ENCODE measurements at places on chromosomes 5 and 9.

- DNase-seq = no peak
Observed at GRCh38 chr5:132750471-132751230, 3.4 kb downstream of the CCNI2 start.

GRCh38 chr5:173581408-173582215, 34.8 kb downstream of the BOD1 start:
- peak; percentile 9 for DNase-seq

- DNase-seq = no peak
Observed at GRCh38 chr5:180304431-180305375, 12.8 kb upstream of the MAPK9 start.

DNA sequence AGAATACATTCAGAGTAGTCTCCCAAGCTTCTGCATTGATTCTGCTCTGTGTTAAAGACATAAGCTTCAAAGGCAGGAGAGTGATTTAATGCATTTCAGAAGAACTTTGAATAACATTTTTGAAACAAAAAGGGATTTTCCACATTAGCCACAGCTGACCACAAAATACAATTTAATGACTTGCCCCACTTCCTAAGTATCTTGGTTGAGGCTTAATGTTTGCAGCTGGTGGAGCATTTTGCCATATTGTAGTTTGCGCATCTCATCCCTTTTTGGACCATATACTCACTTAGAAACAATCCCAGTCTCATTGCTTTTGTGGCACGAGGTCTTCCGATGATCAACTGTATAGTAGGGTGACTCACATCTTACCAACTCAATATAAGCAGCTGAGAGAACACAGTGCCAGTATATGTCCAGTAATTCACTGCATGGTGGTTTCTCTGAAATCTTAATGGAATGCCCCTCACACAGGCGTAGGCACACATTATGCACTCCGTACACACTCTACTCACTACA, 455.8 kb upstream of the PTGER4 start:
- no peak for DNase-seq

- DNase-seq = no peak
Observed at GRCh38 chr9:133516256-133516960, 8.4 kb downstream of the MYMK start.

DNA sequence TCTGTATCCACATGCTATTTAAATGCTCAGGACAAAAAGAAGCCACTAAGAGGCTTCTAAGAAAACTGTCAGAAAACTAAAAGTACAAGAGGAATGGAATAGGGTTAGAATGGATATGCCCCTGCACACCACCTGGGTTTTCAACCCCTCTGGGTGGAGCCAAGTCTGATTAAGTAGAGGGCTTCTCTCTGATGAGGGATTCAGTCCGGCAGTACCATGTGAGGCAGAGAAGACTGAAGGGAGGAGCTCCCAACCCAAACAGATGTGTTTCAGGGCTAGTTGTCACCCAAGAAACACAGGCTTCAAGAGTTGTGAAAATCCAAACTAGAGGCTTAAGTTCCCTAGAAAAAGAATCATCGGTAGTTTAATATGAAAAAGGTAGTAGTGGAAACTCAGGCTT, 12.5 kb downstream of the NREP start:
- no peak for DNase-seq

DNA sequence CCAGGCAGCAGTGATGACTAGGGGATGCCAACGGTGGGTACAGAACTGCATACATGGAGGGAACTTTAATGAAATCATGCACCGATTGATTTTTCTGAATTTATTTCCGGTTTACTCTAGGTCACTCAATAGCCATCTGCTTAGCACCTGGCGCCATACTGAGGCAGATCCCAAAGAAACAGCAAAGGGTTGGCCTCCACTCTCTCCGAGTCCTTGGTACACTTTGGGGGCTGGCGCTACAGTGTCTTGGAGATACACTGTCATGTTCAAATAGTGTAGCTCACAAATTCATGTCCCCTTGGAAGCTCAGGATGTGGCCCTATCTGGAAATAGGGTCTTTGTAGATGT, 116.3 kb downstream of the BOD1 start:
- no peak for DNase-seq

GRCh38 chr5:138601444-138601843, 26.2 kb upstream of the HSPA9 start:
- DNase-seq = no peak

- no peak for DNase-seq
Observed at GRCh38 chr5:108588323-108588722, 159.4 kb upstream of the FER start.

GRCh38 chr5:92514896-92515295, 1066.1 kb downstream of the NR2F1-AS1 start:
- DNase-seq = no peak

GRCh38 chr9:37617161-37617560, 24.8 kb upstream of the TOMM5 start:
- no peak for DNase-seq

DNA sequence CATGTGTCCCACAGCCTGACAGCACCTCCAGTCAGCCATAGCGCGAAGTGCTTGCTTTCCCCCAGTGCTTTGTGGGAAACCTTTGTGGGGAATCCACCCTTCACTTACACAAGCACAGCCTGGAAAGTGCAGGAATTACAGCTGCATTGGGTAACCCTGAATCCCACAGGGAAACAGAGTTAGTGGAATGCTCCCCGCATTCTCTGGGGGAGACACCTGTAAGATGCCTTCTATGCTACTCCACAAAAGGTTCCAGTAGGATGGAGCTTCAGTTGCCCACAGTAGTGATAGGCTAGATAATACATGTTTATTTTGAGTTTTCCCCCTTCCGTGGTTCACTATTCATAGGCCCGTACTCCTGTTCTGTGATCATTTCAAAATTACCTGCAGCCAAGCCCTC, 60.3 kb downstream of the TLE4 start:
- no peak for DNase-seq

- DNase-seq = peak; percentile 72
Observed at GRCh38 chr5:132238169-132238744, 10.6 kb upstream of the P4HA2 start.

GRCh38 chr5:171525085-171525484, 105.6 kb downstream of the FGF18 start:
- DNase-seq = no peak

DNA sequence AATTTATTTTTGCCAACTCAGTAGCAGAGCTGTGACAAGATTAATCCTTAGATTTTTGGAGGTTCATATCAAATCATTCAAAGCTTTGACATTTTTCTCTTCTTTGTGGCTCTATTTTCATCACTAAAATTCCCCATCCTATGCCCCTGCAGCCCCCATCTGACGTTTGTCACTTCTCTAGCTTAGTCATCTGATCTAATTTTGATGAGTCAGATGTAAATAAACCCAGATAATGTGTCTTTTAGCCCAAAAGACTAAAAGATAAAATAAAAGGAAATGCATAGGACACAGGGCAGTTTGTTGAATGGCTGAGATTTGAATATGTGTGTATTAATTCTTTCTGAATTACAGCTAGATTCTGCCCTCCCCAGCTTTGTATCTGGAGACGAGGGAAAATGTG, 897 bp upstream of the HSPB3 start:
- DNase-seq = no peak

DNA sequence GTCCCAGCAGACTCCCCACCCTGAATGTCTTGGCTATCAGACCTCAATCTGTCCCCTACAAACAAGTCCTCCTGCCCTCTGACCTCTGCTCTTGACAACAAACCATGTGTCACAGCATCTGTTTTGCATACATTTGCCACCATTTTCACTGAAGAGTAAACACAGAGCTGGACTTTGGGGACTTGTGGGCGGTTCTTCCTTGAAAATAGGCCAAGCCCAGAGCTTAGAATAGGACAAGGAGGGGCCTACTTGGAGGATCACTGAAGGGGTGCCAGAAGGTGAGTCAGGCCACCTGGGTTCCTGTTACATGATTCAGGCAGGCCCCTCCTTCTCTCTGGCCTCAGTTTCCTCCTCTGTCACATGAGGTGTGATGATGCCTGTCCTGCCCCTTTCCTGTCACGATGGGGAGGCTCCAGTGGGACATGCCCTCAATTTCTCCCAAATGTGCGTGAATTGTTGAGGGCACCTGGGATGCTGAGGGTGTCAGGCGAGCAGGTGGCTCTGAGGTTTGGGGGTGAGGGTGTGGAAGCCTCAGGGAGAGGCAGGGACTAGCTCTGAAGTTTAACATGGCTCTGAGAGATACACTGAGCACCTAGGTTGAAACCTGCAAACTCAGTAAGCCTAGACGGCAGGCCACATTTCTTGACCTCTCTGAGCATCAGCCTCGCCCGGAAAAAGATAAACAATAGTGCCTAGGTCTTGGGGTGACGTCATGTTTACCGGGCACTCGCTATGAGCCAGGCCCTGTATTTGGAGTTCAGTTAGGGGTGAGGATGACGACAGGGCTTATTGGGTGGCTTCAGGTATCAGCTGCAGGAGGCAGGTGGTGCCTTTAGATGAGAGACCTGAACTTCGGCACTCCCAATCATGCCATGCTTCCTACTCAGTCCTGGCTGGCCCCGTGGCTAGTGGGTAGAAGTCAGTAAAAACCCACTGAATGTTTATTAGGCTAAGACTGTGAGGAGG, 107.6 kb upstream of the PITX1 start:
- DNase-seq = no peak

DNA sequence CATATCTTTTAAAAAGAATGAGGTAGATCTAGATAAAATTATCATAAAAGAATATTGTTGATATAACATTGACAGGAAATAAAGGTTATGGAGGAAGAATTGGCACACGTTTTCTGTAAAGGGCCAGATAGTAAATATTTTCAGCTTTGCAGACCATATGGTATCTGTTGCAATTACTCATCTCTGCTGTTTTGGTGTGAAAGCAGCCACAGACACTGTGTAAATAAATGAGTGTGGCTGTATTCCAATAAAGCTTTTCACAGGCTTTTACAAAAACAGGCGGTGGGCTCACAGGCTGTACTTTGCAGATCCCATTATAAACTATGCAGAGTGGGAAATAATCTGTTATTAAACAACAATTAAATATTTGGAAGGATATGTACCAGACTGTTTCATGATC, 87.4 kb downstream of the SGCD start:
- DNase-seq = no peak

DNA sequence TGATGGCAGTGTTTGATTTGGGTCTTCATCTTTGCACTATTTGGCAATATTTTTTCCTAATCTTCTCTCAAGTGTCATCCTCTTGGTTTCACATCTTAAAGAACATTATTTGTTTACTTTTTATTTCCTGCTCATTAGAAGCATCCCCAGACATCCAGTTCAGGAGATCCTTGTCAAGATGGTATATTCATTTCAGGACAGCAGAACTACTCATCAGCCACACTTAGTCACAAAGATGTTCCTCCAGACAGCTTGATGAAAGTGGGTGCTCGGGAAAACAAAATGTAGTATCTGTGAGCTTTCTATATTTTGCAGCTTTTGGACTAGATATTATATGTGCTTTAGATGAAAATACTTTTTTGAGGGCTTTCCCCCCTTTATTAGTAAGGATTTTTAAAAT, 72.1 kb upstream of the SREK1 start:
- DNase-seq = no peak

DNA sequence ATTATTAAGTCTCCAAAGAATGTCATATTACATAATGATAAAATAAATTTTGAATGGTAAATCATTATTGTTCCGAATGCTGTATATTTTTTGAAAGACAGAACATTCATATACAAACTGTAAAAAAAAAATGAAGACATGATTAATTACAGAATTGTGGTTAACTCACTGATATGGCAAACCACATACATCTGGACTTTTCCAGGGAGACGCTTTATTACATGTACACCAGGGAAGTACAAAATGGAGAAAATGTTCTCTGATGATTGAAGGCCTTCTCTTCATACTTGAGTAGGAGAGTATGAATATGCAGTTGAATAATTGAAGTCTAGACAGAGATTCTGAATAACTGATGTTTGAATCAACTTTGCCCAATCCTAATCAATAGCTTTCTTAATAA, 1886.9 kb downstream of the EFNA5 start:
- no peak for DNase-seq

GRCh38 chr5:97266576-97266975, 83.5 kb upstream of the RIOK2 start:
- no peak for DNase-seq

GRCh38 chr5:9160747-9161146, 385.1 kb downstream of the SEMA5A start:
- no peak for DNase-seq

Data from stimulated activated CD4-positive, alpha-beta T cell treated with anti-CD3 and anti-CD28 coated beads, Interleukin-1b, Interleukin-23, amount 100 ng/mL, for 24 hours (primary cell).